ENCODE measurements at places on chromosomes 4 and X. TPM values are rescaled to one million over a fixed set of nuclear protein-coding genes. Genes with fewer than 3 reads are reported as not detected.
A peak's percentile ranks its signal among the peaks of the same experiment; 100 is the strongest.

GRCh38 chrX:47186096-47186740 lies 7.4 kb upstream of the UBA1 start:
- no peak overlapping the region for H3K27ac ChIP-seq
- peaks cover 10% of the 10 kb centered on the region for H3K4me1 ChIP-seq
- no peak overlapping the region for H3K4me3 ChIP-seq
- peaks cover 8% of the 10 kb centered on the region for H3K27me3 ChIP-seq

- no peak overlapping the region for H3K27ac ChIP-seq
- no peaks in the 10 kb centered on the region for H3K4me1 ChIP-seq
- no peaks in the 10 kb centered on the region for H3K36me3 ChIP-seq
Measured at GRCh38 chr4:68896749-68897148, 54.9 kb downstream of the UGT2A3 start.

DNA sequence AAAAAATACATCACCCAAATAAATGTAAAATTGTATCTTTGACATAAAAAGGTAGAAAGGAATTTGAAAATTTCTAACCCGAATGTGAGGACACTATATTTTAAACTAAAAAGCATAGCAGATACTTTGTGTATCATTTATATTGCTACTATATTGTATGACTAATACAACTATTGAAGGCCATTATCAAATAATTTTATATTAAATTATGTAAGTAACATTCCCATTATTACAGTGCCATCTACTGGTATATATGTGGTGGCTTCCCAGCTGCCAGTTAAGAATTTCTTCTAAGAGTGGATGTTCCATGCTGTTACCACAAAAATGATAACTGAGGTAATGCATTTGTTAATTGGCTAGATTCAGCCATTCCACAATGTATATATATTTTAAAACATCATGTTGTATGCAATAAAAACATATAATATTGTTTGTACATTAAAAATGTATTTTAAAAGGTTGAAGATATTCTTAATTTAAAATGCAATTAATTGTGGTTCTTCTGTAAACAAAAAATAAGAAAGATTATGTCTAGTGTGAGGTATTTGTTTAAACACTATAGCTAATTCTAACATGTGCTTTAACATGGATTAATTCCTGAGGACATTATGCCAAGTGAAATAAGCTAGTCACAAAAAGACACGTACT lies 65.3 kb downstream of the EGF start:
- no peak overlapping the region for H3K4me3 ChIP-seq
- peaks cover 9% of the 10 kb centered on the region for H3K27me3 ChIP-seq
- H3K36me3 ChIP-seq, result no peaks in the 10 kb centered on the region
- no peak for DNase-seq
- H3K4me1 ChIP-seq, result peaks cover 19% of the 10 kb centered on the region
- no peak overlapping the region for H3K27ac ChIP-seq

DNA sequence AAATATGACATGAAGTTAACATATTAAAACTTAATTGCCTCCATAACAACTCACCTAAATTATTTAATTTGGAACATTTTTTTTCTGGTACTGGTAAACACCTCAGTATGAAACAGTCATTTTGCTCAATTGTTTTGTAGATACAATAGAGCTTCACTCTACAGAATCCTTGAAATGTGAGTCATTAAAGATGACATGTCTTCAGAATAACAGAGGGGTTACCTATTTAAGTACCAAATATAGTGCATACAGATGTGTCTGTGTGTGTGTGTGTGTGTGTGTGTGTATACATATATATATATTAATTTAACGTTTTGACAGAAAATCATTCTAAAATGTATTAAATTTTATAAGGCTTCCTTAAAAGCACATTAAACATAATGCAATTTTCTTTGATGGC lies 297.6 kb downstream of the INPP4B start:
- H3K4me1 ChIP-seq, result peaks cover 17% of the 10 kb centered on the region
- no peak for DNase-seq
- no peak overlapping the region for H3K4me3 ChIP-seq
- H3K27me3 ChIP-seq, result no peaks in the 10 kb centered on the region
- no peaks in the 10 kb centered on the region for H3K36me3 ChIP-seq

- H3K4me3 ChIP-seq, result no peak overlapping the region
Measured at GRCh38 chrX:116732214-116732613, 269.4 kb upstream of the CT83 start.

- peaks cover 5% of the 10 kb centered on the region for H3K27me3 ChIP-seq
- no peaks in the 10 kb centered on the region for H3K36me3 ChIP-seq
- no peak overlapping the region for H3K27ac ChIP-seq
- H3K4me3 ChIP-seq, result peak overlapping the region; percentile 82
- peak; percentile 50 for DNase-seq
Measured at GRCh38 chr4:155759372-155760252, 791 bp downstream of the GUCY1B1 start.

GRCh38 chr4:10171055-10171454 lies 54.5 kb upstream of the WDR1 start:
- H3K27ac ChIP-seq, result no peak overlapping the region
- H3K4me3 ChIP-seq, result no peak overlapping the region
- H3K27me3 ChIP-seq, result no peaks in the 10 kb centered on the region
- no peaks in the 10 kb centered on the region for H3K4me1 ChIP-seq
- no peak for DNase-seq
- no peaks in the 10 kb centered on the region for H3K36me3 ChIP-seq

GRCh38 chrX:47593522-47593921 lies 11.3 kb downstream of the TIMP1 start:
- no peak overlapping the region for H3K4me3 ChIP-seq
- DNase-seq, result no peak
- H3K36me3 ChIP-seq, result peaks cover 4% of the 10 kb centered on the region
- no peaks in the 10 kb centered on the region for H3K4me1 ChIP-seq
- H3K27me3 ChIP-seq, result no peaks in the 10 kb centered on the region
- H3K27ac ChIP-seq, result no peak overlapping the region

GRCh38 chr4:107906458-107907100 lies 24.8 kb upstream of the CYP2U1 start:
- H3K4me3 ChIP-seq, result no peak overlapping the region
- no peaks in the 10 kb centered on the region for H3K27me3 ChIP-seq
- H3K36me3 ChIP-seq, result no peaks in the 10 kb centered on the region
- DNase-seq, result no peak
- H3K4me1 ChIP-seq, result no peaks in the 10 kb centered on the region

Gene GCNA
- total RNA-seq, result 2.3 TPM

Gene FOXR2
- total RNA-seq, result not detected
